Activated CD4-positive, alpha-beta T cell treated with anti-CD3 and anti-CD28 coated beads, Interleukin-2, amount 10 ng/mL, durations not matched to agents 24 days and 14 days (primary cell): ENCODE measurements at places on chromosomes 3 and 15. TPM values are rescaled to one million over a fixed set of nuclear protein-coding genes. Genes with fewer than 3 reads are reported as not detected.

Gene CACNA1D
- 0.62 and 0.77 TPM in 2 replicates for total RNA-seq

GRCh38 chr15:90039996-90040395 lies 38.9 kb downstream of the ZNF710 start:
- DNase-seq = no peak

DNA sequence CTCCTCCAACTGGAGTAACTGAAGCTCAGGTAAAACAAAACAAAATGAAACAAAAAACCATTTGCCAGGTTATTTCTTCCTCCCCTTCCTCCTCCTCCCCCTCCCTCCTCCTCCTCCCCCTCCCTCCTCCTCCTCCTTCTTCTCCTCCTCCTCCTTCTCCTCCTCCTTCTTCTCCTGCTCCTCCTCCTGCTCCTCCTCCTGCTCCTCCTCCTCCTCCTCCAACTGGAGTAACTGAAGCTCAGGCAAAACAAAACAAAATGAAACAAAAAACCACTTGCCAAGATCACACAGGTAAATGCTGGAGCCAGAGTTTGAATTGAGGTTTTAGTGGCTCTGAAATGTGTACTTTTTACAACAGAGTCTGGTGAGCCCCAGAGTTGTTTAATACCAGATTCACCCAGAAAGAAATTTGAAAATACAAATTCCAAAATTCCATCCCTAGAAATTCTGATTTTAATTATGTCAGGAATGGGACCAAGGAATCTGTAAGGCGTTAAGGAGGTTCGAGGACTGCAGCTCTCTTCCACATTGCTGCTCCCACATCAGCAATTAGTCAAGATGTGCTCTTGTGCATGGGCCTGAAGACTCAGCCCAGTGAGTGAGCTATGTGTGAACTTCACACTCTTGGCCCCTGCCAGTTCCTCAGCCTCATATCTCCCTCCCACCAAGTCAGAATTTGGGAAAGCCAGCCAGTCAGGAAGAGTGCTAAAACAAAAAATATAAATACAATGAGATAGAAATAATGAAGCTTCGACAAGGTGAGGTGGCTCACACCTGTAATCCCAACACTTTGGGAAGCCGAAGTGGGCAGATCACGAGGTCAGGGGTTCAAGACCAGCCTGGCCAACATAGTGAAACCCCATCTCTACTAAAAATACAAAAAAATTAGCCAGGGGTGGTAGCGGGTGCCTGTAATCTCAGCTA lies 31.6 kb upstream of the ZNF770 start:
- no peak for DNase-seq

- DNase-seq = no peak
Measured at GRCh38 chr15:80966431-80967197, 23.0 kb downstream of the MESD start.

GRCh38 chr3:71681224-71681668 lies 44.0 kb downstream of the EIF4E3 start:
- peak; percentile 76 for DNase-seq

DNA sequence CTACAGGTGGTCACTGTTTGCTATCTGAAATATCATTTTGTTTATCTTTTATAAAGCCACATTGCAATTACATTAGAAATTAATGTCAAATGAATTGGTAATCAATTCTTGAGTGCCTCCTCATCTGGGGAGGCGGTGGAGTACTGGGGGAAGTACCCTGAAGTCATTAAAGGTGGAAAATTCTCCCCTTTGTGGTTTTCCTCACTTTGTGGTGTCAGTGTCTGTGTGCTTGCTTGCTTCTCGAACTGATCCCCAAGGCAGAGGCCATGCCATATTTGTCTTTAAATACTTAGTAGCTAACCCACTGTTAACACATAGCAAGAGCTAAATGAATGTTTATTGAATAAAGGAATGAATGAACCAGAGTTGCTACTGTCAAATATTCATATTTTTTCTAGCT lies 40.5 kb upstream of the CCK start:
- no peak for DNase-seq

- DNase-seq = no peak
Measured at GRCh38 chr15:67776600-67776999, 48.7 kb upstream of the SKOR1 start.

DNA sequence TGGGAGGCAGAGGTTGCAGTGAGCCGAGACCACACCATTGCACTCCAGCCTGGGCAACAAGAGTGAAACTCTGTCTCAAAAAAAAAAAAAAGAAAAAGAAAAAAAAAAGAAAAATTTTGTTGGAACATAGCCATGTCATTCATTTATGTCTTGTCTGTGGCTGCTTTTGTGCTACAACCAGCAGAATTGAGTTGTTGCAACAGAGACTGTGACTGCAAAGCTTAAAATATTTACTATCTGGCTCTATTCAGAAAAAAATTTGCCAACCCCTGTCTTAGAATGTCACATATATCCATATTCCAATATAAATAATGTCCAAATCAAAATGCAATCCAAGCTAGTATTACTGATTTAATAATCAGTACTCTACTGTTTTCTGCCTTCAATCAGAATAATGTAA lies 25.1 kb downstream of the CD80 start:
- DNase-seq = no peak
